ENCODE measurements at places on chromosomes 4 and X.

- DNase-seq = no peak
These were observed 133.3 kb upstream of the PCDH7 start for GRCh38 chr4:30586850-30587249.

DNA sequence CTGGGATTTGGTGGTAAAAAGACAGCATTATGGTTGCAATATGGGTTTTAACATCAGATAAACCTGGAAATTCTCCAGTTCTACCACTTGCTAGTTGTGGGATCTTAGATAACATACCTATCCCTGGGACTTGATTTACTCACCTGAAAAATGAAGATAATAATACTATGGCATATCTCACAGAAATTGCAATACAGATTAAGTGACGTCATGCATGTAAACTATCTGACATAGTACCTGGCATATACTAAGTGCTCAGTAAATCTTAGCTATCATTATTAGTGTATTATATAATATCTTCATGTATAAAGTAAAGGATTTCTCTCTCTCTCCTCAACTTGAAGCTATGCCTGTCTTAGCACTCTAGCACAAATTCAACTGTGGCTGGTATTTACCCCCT, 192.5 kb downstream of the PCDH19 start:
- DNase-seq = no peak

DNA sequence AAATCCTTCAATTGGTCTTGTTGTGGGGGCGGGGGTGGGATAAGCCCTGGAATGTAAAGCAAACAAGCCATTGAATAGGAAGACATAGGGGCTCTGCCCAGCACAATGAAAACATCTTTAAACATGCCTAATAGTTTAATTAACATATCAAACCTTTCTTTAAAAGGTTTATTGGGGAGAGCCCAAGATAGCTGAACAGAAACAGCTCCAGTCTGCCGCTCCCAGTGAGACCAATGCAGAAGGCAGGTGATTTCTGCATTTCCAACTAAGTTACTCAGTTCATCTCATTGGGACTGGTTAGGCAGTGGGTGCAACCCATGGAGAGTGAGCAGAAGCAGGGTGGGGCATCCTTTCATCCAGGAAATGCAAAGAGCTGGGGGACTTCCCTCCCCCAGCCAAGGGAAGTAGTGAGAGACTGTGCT, 327.2 kb upstream of the CNKSR2 start:
- DNase-seq = no peak

- no peak for DNase-seq
These were observed 3.3 kb downstream of the EGF start for GRCh38 chr4:109916027-109916409.

DNA sequence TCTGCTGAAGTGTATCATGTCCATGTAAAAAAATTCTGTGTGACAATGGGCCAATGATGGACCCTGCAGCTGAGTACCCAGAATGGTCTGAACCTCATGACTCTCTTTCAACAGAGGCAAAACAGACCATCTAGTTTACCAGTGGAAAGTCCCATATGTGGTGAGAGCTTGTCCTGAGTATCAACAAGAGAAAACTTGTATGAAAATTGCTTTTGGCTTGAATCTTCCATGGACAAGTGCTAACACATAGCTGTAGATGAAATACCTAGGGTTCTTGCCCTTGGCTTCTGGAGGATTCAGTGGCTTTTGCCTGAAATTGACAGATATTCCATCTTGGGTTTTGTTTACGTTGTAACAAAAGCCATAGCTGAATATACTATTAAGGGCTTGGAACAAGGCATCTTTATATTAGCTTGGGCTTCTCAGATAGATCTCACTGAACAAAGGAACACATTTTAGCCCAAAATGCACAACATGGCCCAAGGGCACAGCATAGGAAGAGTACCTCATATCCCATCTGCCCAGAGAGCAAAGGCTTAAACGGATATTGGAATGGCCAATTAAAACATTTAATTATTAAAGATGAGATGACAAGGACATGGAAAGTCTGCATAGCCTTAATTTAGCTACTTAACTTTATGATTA, 128.5 kb upstream of the HPGD start:
- DNase-seq = no peak

GRCh38 chr4:175983636-175984035, 82.0 kb upstream of the WDR17 start:
- DNase-seq = no peak

GRCh38 chr4:53818104-53818503, 226.8 kb upstream of the LNX1 start:
- DNase-seq = no peak

DNA sequence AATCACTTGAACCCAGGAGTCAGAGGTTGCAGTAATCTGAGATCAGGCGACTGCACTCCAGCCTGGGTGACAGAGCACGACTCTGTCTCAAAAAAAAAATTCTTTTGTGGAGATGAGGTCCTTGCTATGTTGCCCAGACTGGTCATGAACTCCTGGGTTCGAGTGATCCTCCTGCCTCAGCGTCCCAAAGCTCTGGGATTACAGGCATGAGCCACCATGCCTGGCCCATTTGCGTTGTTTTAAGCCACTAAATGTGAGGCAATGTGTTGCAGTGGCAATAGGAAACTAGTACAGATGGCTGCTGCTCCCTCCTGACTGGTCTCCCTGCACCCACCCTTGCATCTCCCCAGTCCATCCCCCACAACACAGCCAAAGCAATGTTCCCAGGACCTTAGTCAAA, 40.0 kb upstream of the APLN start:
- DNase-seq = no peak

DNA sequence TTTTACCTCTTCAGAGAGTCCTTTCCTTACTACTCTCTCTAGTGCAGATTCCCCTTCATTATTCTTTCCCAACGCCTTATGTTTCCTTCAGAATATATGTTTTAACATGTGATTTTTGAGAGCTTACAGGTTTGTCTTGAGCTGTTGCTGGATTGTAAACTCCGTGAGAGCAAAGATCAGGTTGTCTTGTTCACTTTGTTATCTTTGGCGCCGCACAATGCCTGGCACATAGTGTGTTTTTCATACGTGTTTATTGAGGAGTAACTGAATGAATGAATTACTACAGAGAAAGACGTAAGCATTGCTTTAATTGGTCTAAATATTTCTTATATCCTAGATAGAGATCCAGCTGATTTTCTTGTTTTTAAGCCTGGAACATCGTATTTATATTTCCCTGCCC, 80.5 kb upstream of the SLC4A4 start:
- no peak for DNase-seq

GRCh38 chrX:55056820-55057674, 17.8 kb upstream of the PAGE2B start:
- DNase-seq = no peak

DNA sequence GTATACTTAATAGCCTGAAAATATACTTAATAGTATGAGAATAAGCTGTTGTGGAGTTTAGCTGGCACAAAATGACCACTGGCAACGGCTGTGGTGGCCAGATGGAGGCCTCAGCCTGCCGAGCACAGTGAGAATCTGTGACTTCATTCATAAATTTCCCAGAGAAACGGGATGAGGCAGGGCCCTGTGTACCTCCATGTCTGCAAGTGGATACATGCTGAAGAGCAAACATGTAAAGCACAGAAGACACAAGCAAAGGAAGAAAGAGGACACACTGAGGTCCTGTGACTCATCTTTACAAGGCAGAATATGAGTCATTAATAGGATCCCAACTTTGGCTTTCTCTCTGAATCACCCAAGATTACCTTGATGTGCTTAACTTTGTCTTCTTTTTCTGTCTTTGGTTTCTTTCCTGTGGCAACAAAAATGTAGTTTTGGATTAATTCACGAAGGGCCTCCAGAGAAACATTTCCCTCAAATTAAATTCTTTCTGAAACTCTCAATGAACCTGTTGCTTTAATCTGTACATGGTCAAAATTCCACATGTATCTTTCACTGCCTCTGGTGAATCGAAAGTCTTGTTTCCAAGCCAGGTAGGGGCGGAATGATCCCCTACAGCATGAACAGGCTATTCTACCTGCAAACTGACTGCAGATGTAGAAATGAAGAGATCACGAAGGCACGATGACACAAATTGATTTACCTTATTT, 56.4 kb downstream of the IRF2 start:
- DNase-seq = no peak

- no peak for DNase-seq
These were observed 2068.9 kb downstream of the PCDH7 start for GRCh38 chr4:32789026-32789608.

GRCh38 chrX:123990602-123991001, 29.1 kb downstream of the STAG2 start:
- DNase-seq = no peak

GRCh38 chr4:134045411-134045810, 156.2 kb downstream of the PABPC4L start:
- DNase-seq = no peak

- no peak for DNase-seq
These were observed 82.8 kb upstream of the CTSO start for GRCh38 chr4:156036496-156036895.

GRCh38 chrX:150508451-150509367, 59.7 kb upstream of the MTM1 start:
- DNase-seq = no peak

Measured in vagina (tissue), 2 donors.